ENCODE measurements at places on chromosomes 3 and 15.

DNA sequence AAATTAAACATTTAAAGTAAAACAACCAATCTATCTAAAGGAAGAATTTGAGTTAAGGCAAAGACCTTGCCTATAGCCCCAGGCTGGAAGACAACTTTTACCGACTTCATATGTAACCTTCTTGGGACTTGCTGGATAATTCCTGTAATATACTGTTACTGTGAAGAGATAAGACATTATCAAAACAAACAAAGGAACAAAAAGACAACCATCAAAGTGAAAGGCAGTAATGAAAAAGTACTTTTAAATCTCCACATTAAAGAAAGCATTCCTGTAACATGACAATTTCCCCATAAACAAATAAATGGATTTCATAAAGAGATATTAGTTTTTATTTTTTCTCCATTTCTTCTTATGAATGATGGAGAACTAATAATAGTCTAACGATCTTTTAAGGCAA, 2.4 kb downstream of the CMTM6 start:
- no peak for DNase-seq

DNA sequence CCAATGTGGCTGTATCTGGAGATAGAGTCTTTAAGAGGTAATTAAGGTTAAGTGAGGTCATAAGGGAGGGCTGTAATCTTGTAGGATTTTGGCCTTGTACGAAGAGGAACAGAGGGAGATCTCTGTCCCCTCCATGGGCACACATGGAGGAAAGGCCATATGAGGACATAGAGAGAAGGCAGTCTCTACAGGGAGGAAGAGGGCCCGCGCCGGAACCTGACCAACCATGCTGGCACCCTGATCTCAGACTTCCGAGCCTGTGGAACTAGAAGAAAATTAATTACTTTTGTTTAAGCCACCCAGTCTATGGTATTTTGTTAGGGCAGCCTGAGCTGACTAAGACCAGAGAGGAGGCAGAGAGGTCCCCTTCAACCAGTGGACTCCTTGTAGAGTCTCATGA, 17.7 kb upstream of the MRPS22 start:
- DNase-seq = no peak

- no peak for DNase-seq
Observed at GRCh38 chr15:85834651-85835050, 39.9 kb upstream of the KLHL25 start.

DNA sequence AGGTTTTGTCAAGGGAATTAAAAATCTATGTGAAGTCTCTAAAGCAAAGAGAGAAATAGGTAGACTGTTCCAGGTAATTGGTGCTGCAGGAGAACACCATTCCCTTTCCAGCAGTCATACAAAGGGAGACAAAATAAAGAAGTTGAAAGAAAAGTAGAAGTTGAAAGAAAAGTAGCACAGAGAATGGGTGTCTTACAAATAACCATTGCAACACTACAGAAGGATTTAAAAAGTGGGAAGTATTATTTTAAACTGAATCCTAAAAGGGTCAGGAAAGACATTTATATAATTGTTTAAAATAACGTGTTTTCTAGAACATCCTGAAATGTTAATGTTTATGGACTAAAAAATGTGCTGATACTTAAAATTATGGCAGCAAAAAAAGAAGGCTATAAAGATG, 223.8 kb downstream of the RSRC1 start:
- no peak for DNase-seq

GRCh38 chr15:72690938-72691337, 4.9 kb downstream of the BBS4 start:
- DNase-seq = no peak

- no peak for DNase-seq
Observed at GRCh38 chr15:72163719-72164118, 33.9 kb downstream of the GRAMD2A start.

DNA sequence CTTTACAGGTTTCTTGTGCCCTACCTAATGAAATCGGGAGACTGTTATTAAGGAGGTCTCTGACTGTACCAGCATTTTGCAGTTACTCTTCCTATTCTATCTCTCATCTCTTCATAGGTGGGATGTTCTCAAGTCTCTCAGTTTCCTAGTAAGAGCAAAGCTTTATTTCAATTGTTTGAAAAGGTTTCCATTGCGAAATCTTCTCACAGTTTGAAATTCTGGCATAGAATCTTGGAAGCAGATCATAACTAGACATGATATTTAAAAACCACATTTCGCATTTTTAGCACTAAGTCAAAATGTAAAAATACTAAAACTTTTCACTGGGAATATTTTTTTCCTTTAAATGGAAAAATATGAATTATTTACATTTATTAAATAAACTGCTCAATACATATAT, 1311.4 kb downstream of the ROBO2 start:
- DNase-seq = no peak

DNA sequence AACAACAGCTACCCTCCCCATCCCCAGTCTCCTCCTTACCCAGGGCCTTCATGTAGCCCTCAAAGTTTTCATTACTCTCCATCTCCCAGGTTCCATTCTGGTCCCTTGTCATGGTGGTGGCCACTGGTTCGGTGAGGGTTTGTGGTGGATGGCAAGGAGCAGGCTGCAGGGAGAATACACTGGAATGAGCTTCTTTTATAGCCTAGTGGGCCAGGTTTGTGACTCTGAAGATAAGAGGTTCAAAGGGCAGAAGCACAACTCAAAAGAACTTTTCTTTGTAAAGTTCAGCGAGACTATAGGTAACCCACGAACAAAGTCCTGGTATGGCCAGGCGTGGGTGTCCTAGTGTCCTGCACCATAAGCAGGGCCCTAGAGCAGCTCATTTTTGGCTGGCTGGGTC, at the start of gene RBP2:
RBP2 (minus strand) TSS at position 169 of the 400 bp plus-strand sequence; CDS start at position 112, 57 bp downstream.
- no peak for DNase-seq

GRCh38 chr3:16866571-16866970, 18.2 kb upstream of the PLCL2 start:
- no peak for DNase-seq

DNA sequence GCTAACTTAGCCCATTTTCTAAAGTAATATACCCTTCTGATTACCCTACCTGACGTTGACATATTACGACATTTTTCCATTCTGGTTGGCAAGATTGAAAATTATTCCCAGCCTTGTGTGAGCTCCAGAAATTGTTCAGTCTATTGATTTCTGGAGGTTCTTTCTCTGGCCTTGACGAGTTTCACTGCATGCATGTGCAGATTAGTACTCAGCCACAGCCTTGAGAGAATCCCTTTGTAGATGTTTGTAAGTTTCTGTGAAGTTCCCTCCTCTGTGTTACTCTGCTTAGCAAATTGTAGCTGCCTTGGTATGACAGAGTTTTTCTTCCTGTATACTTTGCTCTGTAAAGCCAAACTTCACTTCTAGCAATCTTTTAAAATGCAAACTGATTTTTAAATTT, 27.5 kb downstream of the TRIM69 start:
- DNase-seq = no peak

All from stimulated activated CD4-positive, alpha-beta T cell treated with anti-CD3 and anti-CD28 coated beads, Interleukin-2, amount 100 ng/mL, for 4 hours (primary cell).